ENCODE measurements at places on chromosomes 1 and 21. TPM values are rescaled to one million over a fixed set of nuclear protein-coding genes. Genes with fewer than 3 reads are reported as not detected.

The LRRC39 gene
- total RNA-seq, result 1.5 TPM

The CLDN17 gene
- total RNA-seq, result not detected

The DMAP1 gene
- 84.0 TPM for total RNA-seq

The GAS5 gene
- total RNA-seq, result 223 TPM

DNA sequence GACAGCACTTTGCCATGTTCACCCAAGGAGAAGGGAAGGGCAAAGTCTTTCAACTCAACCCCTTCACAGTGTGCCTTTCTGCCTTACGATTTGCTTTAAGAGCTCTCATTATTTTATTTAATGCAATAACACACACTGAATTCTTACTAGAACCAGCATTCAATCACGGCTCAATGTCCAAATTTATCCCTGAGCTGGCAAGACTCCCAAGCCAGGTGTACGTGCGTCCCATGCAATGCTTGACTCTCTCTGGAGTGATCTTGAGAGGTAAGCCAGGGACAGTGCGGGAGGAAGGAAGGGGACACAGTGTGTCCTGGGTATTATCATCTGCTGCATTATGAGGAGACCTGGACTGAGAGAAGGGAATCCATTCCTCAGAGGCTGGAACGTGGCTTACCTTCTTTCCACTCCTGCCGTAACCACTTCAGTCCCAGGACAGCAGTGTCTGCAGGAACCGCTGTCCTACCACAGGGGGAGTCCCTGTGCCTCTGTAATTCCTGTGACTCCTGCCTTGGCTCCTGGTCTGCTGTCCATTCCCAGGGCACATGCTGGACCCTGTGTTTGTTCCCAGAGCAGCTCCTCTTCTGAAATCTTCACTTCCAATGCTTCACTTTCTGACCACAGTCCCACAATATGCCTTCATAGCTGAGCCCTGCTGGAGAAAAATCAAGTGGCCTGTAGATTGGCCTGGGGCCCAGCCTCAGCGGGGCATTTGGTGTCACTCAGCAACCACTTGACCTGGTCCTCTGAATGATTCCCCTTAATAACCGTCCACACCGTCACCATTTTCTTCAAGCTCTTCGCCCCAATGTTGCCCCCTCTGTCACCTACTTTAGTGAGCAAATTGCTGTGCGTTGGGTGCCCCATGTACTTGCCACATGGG, 28.6 kb upstream of the STUM start:
- no peak for DNase-seq

GRCh38 chr1:51526248-51526647, 7.2 kb upstream of the EPS15 start:
- DNase-seq, result no peak

DNA sequence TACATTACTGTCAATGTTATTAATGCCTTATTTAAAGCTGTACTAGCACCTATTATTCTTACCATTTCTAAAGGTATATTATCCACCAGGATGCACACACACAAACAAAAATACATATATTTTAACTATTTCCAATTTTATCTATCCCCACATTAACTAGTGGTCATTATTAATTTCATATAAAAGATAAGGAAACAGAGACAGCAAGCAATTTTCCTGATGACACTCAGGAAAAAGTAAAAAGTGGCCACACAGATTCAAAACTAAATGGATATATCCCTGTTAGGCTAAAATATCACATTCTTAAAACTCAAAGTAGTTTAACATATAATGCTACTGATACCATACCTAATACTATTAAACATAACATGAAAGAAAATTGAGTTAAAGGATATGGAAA, 534.1 kb downstream of the KCNT2 start:
- no peak for DNase-seq

- DNase-seq, result no peak
These were observed 12.2 kb downstream of the LORICRIN start for GRCh38 chr1:153271711-153272110.
